ENCODE measurements at places on chromosomes 12 and 14. TPM values are rescaled to one million over a fixed set of nuclear protein-coding genes. Genes with fewer than 3 reads are reported as not detected.

GRCh38 chr12:94941440-94941862 is 62.0 kb downstream of the NDUFA12 start:
- no peak for DNase-seq

DNA sequence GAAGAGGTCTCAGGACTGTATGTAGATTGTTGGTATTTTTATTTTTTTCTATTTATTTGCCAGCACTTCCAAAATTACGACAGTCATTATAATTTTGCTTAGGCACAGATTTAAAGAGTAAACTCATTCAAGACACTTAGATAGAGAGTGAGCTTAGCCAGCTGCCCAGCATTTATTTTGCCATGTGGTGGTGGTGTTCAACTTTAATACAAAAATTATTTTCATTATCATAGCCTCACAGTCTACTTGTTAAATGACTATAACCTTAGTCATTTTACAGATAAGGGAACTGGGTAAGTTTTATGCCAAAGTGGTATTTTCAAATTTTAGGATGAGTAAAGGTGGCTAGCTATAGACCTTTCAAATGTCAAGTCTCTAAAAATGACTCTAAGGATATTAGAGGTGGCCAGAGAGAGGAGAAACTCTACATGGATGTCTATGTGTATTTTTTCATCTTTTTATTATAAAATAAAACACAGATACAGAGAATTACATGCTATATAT is 66.7 kb downstream of the LRRC9 start:
- DNase-seq: no peak

DNA sequence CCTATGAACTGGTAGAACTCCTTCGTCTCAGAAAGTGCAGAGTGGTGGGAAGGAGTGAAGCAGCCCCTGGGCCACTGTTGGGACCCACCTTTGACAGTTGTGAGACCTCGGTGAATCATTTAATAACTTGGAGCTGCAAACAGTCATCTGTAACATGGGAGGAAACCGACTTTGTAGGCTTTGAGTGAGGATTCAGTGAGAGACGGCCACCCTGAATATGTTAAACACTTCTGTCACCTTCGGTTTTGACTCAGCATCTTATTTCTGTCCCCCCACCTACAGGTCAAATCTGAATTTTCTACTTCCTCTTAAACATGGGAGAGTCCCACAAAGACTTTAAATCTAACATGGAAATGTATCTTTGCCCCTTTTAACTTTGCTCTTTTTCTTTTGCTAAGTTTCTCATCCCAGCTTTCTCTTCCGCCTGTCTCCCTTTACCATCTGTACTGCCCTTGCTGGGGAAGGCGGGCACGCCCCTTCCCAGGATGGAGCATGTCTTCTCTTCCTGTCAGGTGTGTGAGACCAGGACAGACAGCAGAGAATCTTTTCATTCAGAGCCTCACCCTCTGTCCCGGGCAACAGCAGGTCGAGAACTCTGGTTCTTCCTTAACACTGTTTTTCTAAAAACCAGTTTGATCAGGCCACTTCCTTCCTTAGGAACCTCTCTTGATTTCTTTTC is 37.1 kb downstream of the ZC3H14 start:
- no peak for DNase-seq

MMP17 gene
- 1.1 TPM for total RNA-seq

DNA sequence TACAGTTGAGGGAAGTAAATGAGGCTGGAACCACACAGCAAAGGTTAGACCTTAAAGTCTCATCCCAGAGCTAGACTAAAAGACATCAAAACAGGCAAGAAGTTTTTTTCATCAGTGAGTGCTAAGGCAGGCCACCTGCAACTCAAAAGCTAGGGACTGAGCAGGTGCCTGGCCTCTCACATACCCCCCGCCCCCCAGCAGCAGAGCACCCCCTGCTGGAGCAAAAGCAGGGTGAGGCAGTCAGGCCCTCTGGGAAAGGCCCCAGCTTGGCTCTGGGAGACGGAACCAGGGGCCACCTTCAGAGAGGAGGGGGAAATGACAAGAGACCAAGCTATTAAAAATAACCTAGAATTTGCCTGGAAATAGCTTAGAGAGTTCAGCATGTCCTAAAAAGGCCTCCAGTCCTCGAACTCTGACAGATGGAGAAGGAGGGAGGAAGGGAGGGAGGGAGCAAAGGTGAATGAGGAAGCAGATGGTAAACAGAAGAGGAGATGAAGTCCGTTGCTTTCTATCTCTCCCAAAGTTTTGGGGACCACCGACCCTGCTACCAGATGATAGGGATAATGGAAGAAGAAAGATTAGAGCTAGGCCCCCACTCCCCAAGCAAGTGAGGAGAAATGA is 1.8 kb downstream of the ITGA7 start:
- DNase-seq: no peak

HAL gene
- total RNA-seq: 210 TPM

SPIC gene
- 1.4 TPM for total RNA-seq

CLEC1A gene
- total RNA-seq: 0.70 TPM

DNA sequence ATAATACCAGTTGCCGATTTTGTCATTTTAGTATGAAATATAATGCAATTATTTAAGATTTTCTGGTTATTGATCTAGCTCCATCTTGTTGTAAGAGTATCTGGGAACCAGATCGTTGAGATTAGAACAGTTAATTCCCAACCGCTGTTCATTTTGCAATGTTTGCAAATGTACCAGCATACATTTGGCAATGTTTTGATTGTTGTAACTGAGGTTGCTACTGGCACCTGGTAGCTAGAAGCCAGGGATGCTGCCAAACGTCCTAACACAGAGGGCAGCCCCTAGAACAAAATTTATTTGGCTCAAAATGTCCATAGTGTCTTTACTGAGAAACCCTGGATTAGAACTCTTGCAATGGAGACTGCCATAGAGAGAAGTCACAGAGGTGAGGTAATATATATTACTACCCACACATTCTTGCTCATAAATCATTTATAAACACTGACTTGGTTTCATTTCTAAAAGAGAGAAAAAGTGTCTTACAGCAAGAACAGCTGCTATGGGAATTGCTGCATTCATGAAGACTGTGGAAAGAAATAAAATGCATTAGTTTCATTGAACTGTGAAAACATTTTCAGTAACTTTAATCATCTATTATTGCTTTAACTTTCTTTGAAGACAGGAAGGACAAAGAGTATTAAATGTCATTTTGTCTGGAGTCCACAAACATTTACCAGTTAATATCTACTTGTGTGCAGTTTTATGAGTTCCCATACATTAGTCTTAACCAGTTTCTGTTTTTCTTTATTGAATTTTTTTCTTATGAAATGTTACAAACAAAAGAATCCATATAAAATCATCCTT is 46.2 kb downstream of the ABCC9 start:
- peak; percentile 79 for DNase-seq

DNA sequence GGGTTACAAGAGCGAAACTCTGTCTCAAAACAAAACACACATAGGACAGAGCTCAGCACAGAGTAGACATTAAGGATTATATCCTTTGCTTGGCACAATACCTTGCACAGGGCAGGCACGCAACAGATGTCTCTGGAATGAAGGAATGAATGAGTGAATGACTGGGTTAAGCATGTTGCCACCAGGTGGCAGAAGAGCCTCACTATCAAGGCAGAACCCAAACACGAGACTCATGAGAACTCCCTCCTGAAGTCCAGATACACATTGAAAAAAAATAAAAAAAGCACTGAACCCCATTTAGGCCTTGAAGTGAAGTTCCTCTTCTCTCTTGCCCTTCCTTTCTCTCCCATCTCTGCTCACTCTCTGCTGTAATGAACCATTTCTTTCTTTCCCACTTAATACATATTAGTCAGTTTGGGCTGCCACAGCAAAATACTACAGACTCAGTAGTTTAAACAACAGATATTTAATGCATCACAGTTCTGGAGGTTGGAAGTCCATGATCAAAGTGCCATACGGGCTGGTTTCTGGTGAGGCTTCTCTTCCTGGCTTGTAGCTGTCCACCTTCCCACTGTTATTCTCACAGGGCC is 26.6 kb upstream of the LTA4H start:
- DNase-seq: peak; percentile 59

DNA sequence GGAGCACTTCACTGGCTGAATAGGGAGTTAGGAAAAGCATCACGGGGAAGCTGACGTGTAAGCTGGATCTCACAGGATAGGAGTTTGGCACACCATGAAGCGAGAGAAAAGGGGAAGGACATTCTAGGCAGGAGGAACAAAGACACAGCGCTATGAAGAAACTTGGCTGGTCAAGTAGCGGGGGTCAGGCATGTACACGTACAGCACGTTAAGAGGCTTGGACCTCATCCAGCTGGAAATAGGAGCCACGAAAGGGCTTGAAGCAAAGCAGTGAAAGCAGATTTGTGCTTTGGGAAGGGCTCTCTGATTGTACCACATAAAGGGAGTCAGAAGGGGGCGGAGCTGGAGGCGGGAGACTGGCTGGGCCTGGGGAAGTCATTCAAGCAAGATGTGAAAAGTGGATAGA is 19.6 kb upstream of the GALNT8 start:
- DNase-seq: no peak

GRCh38 chr14:22888662-22889061 is 5.6 kb downstream of the REM2 start:
- DNase-seq: no peak

- no peak for DNase-seq
Measured at GRCh38 chr12:113347107-113347506, 11.3 kb upstream of the PLBD2 start.

RFLNA gene
- total RNA-seq: not detected

DNA sequence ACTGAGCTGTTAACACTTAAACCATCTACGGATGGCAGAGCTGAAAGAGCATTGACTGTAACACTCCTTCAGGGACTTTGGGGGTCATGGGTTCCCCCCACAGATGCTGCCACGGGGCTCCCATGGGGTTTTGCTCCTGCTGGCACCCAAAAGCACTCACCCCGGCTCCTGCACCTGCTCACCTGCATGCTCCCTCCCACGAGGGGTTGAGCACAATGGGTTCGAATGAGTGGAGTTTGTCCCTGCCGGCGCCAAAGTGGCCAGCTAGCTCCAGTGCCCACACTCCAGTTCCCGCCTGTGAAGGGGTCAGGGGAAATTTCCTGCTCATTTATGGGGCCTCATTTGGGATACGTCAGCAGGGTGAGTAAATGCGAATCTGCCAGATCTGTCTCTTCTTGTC is 40.7 kb downstream of the TNFAIP2 start:
- no peak for DNase-seq

REM2 gene
- total RNA-seq: 0.13 TPM

DNA sequence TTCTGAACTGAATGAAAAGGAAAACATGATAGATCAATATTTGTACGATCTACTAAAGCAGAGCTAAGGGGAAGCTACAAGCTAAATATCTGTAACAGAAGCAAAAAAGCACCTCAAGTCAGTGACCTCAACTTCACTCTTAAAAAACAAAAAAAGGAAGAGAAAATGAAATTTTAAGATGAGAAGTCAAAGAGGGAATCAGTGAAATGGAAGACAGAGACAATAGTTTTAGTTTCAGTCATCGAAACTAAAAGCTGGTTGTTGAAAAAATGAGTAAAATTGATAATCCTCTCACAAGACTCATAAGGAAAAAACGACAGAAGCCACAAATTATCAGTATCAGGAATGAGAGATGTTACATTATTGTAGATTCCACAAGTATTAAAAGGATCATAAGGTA is 11.9 kb upstream of the SLC2A13 start:
- DNase-seq: no peak

- no peak for DNase-seq
Measured at GRCh38 chr14:21643407-21643806, 8.7 kb upstream of the OR10G2 start.

GRCh38 chr12:3759878-3760277 is 7.0 kb upstream of the CRACR2A start:
- DNase-seq: no peak

KRT77 gene
- total RNA-seq: not detected

DNA sequence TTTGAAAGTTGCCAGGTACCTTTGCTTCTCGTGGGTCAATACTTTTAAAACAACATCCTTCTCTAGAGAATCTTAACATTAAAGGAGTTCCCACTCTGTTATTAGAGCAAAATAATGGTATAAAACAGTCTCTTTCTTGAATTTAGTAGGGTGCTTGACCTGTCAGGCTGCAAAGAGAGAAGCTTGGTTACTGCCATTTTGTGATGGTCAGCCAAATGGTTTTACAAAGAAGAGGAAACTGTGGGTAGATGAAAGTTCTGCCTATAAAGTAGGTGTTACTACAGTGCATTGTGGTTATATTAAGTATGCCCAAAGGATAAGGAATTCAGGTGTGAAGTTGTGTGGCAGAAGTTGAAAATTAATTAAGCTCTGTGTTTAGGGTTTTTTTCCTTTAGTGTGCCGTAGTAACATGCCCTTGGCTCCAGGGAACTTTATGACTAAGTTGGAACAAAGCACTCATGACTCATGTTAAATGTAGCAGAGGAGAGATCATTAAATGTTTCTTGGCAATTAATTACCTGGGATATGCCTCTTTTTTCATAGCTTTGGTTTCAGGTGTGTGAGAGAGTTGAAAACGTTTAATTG is 354.0 kb upstream of the KITLG start:
- no peak for DNase-seq

DNA sequence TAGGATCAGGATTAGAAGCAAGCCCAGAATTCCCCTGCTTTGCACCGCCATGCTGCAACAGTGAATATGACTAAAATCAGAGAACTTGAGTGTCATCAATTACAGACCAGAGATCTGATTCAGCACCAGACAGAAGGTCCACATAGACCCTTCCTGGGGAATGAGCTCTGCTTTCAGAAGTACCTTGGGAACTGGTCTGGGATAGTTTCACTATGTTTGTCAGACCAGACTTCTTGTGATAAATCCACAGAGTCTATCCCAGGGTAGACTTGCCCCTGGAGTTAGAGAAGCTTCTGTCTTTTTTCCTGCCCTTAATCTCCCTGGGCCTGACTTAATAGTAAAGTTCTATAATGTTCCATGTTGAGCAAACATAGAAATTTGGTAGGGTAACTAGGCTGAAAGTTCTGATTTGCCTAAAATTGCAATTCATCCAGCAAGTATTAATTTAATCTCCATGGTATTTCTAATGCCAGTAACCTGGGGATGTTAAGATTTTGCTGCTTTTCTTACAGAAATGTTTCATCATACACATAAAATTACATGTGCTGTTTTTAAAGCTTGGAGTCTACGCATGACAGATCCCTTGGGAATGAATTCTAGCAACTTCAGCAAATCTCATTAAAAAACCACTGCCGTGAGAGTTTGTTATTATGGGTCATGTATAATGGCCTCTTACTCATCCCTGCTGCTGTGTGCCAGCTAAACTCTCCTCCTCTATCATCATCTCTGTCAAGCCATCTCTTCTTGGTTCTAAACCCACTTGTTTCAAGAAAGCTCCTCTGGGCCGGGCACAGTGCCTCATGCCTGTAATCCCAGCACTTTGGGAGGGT is 61.3 kb upstream of the METAP2 start:
- no peak for DNase-seq

GZMH gene
- total RNA-seq: 0.28 TPM

RASSF8 gene
- 9.0 TPM for total RNA-seq

- DNase-seq: no peak
Measured at GRCh38 chr12:11953523-11953922, 117.2 kb upstream of the BCL2L14 start.

GRCh38 chr14:55556929-55557623 is 22.9 kb upstream of the KTN1 start:
- DNase-seq: peak; percentile 81

IFI27 gene
- 20.4 TPM for total RNA-seq

Data from left lobe of liver (tissue), 2 donors.